ENCODE measurements at places on chromosomes 12 and 14. TPM values are rescaled to one million over a fixed set of nuclear protein-coding genes. Genes with fewer than 3 reads are reported as not detected.
A peak's percentile ranks its signal among the peaks of the same experiment; 100 is the strongest.

- no peak for DNase-seq
- H3K27me3 ChIP-seq = no peaks in the 10 kb centered on the region
- H3K4me3 ChIP-seq = no peak overlapping the region
- H3K27ac ChIP-seq = no peak overlapping the region
- H3K4me1 ChIP-seq = no peaks in the 10 kb centered on the region
Observed at GRCh38 chr14:66015071-66015780, 470.9 kb upstream of the CCDC196 start.

DNA sequence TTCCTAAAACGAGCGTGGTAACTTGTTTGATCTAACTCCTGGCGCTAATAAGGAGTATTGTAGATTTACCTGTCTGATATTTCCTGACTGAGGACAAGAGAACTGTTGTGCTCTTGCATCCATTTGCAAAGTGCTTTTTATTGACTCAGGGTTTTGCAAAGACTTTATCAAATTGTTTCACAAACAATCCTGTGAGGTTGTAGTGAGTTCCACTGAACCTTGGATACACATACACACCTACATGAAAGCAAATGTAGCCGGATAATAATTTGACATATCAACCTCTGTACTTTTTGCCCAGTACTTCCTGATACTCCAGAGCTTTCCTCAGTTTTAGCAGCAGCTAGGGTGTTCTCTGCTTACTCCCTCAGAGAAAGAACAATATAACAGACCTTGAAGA is 6.7 kb upstream of the PTGER2 start:
- no peak overlapping the region for H3K27ac ChIP-seq
- DNase-seq = no peak
- peaks cover 19% of the 10 kb centered on the region for H3K27me3 ChIP-seq
- H3K36me3 ChIP-seq = no peaks in the 10 kb centered on the region
- H3K4me1 ChIP-seq = no peaks in the 10 kb centered on the region

GRCh38 chr12:101648195-101648594 is 49.2 kb upstream of the CHPT1 start:
- no peak overlapping the region for H3K4me3 ChIP-seq
- H3K27ac ChIP-seq = no peak overlapping the region
- no peak for DNase-seq

DNA sequence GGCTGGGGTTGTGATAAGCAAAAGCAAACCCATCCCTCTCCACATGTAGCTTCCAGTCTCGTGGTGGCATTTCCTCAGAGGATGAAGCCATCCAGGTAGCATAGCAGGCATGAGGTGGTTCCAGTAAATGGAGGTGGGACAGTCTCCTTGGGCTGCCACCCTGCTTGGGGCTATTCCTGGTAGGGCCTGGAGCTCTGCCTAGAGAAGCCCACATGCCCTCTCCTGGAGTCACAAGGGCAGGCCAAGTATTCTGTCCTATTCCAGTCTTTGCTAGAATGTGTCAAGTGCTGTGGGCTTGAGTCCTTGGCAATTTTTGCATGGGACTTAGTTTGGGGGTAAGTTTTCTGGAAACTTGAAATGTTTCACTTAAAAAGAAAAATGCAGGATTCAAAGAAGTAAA is 469.9 kb downstream of the DPF3 start:
- H3K4me3 ChIP-seq = no peak overlapping the region
- H3K36me3 ChIP-seq = no peaks in the 10 kb centered on the region
- H3K27me3 ChIP-seq = no peaks in the 10 kb centered on the region
- no peak overlapping the region for H3K27ac ChIP-seq
- no peaks in the 10 kb centered on the region for H3K4me1 ChIP-seq
- no peak for DNase-seq

Gene TMEM229B
- 1.8 TPM for total RNA-seq

DNA sequence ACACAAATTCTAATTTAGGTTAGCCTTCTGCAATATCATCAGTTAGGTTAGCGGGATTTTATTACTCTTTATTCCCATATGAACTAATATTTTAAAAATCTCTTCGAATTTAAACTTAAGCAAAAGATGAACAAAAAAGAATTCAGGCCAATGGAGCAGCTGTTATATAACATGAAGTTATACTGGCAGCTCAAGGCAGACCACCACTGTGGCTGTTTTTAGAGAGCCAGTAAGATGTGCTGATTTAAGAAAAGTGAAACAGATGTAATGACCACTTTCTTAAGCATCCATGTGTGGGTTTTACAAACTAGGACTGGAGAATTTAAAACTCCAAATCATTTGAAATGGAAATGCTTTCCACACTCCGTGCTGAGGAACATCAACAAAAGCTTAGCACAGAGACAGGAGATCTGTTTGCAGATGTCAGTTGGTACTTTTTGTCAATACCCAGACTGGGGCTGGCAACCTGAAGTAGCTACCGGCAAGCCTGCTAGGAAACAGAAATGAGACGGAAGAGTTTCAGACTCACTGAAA is 164.9 kb downstream of the TTC7B start:
- DNase-seq = no peak
- H3K36me3 ChIP-seq = peaks cover 48% of the 10 kb centered on the region
- no peak overlapping the region for H3K27ac ChIP-seq
- no peaks in the 10 kb centered on the region for H3K4me1 ChIP-seq
- no peak overlapping the region for H3K4me3 ChIP-seq

DNA sequence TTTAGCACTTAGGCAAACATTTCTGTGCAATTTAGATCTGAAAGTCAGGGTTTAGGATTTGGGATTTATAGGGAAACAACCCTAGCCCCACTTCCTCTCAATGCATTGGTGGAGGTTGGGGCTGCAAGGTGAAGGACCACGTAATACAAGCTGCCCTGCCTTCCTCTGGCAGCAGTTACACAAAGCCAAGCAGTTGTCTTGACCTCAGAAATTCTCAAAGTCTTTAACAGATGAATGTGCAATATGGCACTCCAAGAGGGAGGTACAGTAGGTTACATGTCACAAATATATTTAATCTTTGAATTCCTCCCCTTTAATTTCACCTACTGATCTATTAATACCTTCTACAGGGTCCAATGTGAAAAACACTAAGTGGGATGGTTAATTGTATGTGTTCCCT is 23.9 kb downstream of the IFNG-AS1 start:
- H3K4me1 ChIP-seq = no peaks in the 10 kb centered on the region
- H3K27me3 ChIP-seq = no peaks in the 10 kb centered on the region
- no peak overlapping the region for H3K27ac ChIP-seq
- DNase-seq = no peak

Gene GPHN
- 24.8 TPM for total RNA-seq

DNA sequence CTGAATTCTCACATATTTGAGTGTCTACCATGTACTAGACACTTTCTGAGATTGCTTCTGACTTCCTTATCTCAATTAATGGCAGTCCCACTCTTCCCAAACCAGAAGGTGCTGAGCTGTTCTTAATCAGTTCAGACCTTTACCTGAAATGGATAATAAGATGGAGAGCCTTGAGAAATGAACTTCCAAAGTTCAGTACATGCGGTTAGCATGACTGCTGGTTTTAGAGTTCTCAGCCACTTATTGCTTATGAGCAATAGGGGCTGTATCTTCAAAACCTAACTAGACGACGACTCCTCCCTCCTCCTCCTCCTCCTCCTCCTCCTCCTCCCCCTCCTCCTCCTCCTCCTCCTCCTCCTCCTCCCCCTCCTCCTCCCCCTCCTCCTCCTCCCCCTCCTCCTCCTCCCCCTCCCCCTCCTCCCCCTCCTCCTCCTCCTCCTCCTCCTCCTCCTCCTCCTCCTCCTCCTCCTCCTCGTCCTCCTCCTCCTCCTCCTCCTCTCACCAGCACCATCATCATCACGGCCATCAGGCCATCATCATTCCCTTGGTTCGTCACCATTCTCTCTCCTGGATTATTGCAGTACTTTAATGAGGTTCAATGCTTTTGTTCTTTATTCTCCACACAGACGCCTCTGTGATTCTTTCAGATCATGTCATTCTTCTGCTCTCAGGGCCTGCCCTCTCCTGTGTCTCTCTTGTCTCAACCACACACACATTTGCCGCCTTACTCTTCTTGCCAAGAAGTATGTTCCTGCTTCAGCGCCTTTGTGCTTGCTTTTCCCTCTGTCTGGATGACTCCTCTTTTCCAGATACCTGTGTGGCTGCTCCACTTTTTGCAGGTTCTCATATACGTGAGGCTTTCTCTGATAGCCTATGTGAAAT is 2.7 kb downstream of the PCNX1 start:
- no peaks in the 10 kb centered on the region for H3K36me3 ChIP-seq
- H3K27ac ChIP-seq = no peak overlapping the region
- DNase-seq = no peak
- peaks cover 52% of the 10 kb centered on the region for H3K4me1 ChIP-seq
- H3K27me3 ChIP-seq = no peaks in the 10 kb centered on the region

Gene SRRM4
- total RNA-seq = 0.23 TPM

GRCh38 chr12:19642345-19642744 is 203.1 kb downstream of the AEBP2 start:
- H3K27me3 ChIP-seq = no peaks in the 10 kb centered on the region
- H3K4me1 ChIP-seq = no peaks in the 10 kb centered on the region
- H3K27ac ChIP-seq = no peak overlapping the region
- H3K4me3 ChIP-seq = no peak overlapping the region
- H3K36me3 ChIP-seq = no peaks in the 10 kb centered on the region
- DNase-seq = no peak

DNA sequence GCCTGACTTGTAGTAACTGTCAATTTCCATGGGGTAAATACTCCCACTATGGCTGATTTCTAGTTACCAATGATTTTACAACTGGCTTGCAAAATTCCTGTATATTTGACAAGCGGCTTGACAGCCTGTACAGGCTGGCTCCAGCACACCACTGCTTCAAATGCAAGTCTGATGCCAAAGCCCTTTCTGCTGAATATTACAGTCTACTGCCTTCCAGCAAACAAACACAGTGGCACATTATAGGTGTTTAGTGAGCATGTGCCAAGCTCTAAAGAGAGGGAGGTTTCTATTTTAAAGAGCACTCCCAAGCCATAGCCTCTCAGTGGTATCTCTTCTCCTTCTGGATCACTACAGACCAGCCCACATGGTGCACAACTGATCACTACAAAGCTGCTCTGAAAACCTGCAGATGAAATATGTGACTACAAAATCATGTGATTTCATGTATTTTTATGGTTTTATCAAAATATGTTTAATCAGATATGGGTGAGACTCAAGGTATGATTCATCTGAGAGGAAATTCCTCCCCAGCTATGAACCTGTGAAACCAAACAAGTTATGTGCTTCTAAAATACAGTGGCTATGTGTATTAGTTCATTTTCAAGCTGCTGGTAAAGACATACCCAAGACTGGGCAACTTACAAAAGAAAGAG is 101.5 kb downstream of the RPAP3 start:
- H3K4me1 ChIP-seq = no peaks in the 10 kb centered on the region
- no peak overlapping the region for H3K4me3 ChIP-seq
- no peak for DNase-seq
- H3K27me3 ChIP-seq = no peaks in the 10 kb centered on the region

Gene NR1H4
- not detected for total RNA-seq

DNA sequence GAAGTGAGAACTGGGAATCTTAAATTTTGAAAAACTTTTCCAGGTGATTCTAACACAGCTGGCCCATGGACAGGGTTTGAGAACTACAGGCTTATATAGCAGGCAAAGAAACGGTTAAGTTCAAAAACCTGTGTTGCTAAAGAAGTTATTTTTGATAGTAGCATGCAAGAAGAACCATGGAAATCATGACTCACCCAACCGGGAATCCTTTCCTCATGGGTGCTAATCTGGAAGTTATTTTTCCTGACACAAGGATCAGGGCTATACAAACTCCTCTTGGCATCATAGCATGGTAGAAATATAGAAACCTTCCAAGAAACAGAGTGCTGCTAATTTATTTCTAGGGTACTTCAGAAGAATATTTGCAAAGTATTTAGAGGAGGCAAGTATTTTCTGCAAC is 588.7 kb downstream of the CCER1 start:
- no peaks in the 10 kb centered on the region for H3K36me3 ChIP-seq
- H3K27ac ChIP-seq = no peak overlapping the region
- H3K27me3 ChIP-seq = no peaks in the 10 kb centered on the region
- no peak for DNase-seq
- no peak overlapping the region for H3K4me3 ChIP-seq

Gene TCL1A
- 0.58 TPM for total RNA-seq

Gene LMNTD1
- total RNA-seq = not detected

GRCh38 chr14:21264025-21264801 is 5.0 kb downstream of the HNRNPC start:
- no peak overlapping the region for H3K4me3 ChIP-seq

DNA sequence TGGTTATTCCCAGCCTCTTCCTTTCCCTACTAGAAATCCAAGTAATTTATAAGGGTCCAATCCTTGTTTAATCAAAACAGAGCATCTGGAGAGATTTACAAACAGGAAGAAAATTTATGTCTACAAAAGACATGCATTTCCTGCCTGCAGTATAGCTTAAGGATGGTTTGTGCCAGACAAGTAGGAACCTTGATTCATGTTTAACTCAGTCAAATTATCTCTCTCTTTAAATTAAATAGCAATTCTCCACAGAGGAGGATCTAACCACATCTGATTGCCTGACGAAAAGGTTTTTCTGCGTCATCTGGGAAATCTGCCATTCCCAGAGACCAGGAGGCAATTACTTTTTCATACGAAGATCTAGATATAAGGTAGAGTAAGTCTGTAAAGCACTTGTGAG is 105.2 kb downstream of the ZFC3H1 start:
- no peak overlapping the region for H3K27ac ChIP-seq
- no peaks in the 10 kb centered on the region for H3K4me1 ChIP-seq
- H3K4me3 ChIP-seq = no peak overlapping the region
- H3K27me3 ChIP-seq = no peaks in the 10 kb centered on the region
- DNase-seq = no peak
- no peaks in the 10 kb centered on the region for H3K36me3 ChIP-seq

GRCh38 chr14:69595336-69595735 is 16.1 kb upstream of the SUSD6 start:
- DNase-seq = no peak
- no peaks in the 10 kb centered on the region for H3K27me3 ChIP-seq
- H3K4me1 ChIP-seq = no peaks in the 10 kb centered on the region
- no peak overlapping the region for H3K27ac ChIP-seq
- no peak overlapping the region for H3K4me3 ChIP-seq

GRCh38 chr14:82850576-82850975 is 1316.9 kb upstream of the SEL1L start:
- no peaks in the 10 kb centered on the region for H3K4me1 ChIP-seq
- no peak overlapping the region for H3K27ac ChIP-seq
- no peak overlapping the region for H3K4me3 ChIP-seq
- no peak for DNase-seq
- no peaks in the 10 kb centered on the region for H3K36me3 ChIP-seq
- H3K27me3 ChIP-seq = no peaks in the 10 kb centered on the region

- H3K4me1 ChIP-seq = peaks cover 55% of the 10 kb centered on the region
- peak overlapping the region; percentile 79 for H3K27ac ChIP-seq
- H3K36me3 ChIP-seq = no peaks in the 10 kb centered on the region
Observed at GRCh38 chr14:75724414-75725204, 63.6 kb downstream of the TTLL5 start.

Gene RNU6-8
- not detected for total RNA-seq

Gene CEBPE
- total RNA-seq = not detected

Gene CAPZA3
- total RNA-seq = not detected

- peaks cover 18% of the 10 kb centered on the region for H3K36me3 ChIP-seq
- H3K4me1 ChIP-seq = peaks cover 5% of the 10 kb centered on the region
- no peaks in the 10 kb centered on the region for H3K27me3 ChIP-seq
- H3K4me3 ChIP-seq = no peak overlapping the region
Observed at GRCh38 chr14:75077794-75078193, 8.4 kb downstream of the ZC2HC1C start.

All from heart right ventricle (tissue), 16 donors.